ENCODE measurements at places on chromosomes 12 and 14.

DNA sequence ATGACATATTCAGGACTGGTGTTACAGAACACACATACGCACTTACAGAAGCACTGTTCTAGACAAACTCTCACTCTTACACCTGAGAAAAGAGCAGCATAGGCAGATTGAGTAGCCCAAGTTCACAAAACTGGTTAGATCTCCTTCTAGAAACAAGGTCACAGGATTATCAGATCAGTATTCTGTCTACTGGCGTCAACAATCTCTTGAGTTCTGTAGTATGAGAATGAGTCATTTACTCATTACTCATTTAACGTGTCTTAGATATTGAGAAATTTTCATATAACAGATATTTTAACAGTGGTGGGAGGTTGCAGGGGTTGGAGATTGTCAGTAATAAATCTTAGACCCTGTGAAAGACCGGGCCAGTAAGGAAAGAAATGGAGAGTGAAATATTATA is 2.8 kb upstream of the TSPAN8 start:
- H3K4me3 ChIP-seq, result no peak overlapping the region
- peaks cover 10% of the 10 kb centered on the region for H3K4me1 ChIP-seq
- no peaks in the 10 kb centered on the region for H3K36me3 ChIP-seq
- H3K27ac ChIP-seq, result no peak overlapping the region
- H3K27me3 ChIP-seq, result no peaks in the 10 kb centered on the region

GRCh38 chr14:99077844-99078236 is 194.2 kb downstream of the BCL11B start:
- no peak overlapping the region for H3K4me3 ChIP-seq
- no peak for DNase-seq
- H3K27ac ChIP-seq, result no peak overlapping the region
- no peaks in the 10 kb centered on the region for H3K36me3 ChIP-seq
- H3K27me3 ChIP-seq, result no peaks in the 10 kb centered on the region

DNA sequence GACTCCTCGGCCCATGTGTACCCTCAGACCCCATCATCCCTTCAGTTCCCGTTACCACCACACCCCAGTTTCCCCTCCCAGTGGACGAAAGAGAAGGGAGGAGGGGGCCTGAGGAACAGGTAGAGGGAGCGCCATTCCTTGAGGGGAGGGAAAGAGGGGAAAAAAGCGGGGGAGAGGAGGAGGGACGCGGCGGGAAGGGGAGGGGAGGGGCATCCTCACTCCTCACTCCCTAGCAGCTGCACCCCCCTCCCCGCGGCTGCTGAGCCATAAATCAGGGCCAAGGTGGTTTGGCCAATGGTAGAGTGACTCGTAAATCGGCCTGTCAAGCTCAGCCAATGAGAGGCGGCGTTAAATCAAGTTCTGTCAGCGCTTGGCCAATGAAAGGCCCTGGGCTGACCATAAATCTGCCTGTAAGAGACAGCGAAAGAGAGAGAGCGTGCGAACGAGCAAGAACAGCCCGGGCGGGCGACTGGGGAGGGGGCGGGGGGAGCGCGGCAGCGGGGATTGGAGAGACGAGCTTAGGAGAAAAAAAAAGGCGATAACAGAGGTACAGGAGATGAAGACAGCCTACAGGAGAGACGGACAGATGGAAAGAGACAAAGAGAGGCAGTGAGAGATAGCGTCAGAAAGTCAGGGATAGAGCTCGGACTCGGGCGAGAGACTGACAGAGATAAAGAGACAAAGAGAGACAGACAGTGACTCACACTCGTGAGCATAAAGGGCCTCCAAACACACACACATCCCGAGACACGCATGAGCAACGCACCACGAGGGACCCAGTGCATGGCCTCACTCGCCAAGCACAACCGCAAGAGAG is 5.1 kb downstream of the GPR84 start:
- no peaks in the 10 kb centered on the region for H3K36me3 ChIP-seq
- H3K27ac ChIP-seq, result peak overlapping the region; percentile 89
- H3K4me1 ChIP-seq, result peaks cover 14% of the 10 kb centered on the region

GRCh38 chr12:40137252-40137651 is 31.4 kb upstream of the SLC2A13 start:
- no peaks in the 10 kb centered on the region for H3K4me1 ChIP-seq
- DNase-seq, result no peak
- H3K4me3 ChIP-seq, result no peak overlapping the region
- no peak overlapping the region for H3K27ac ChIP-seq
- no peaks in the 10 kb centered on the region for H3K27me3 ChIP-seq
- H3K36me3 ChIP-seq, result no peaks in the 10 kb centered on the region

DNA sequence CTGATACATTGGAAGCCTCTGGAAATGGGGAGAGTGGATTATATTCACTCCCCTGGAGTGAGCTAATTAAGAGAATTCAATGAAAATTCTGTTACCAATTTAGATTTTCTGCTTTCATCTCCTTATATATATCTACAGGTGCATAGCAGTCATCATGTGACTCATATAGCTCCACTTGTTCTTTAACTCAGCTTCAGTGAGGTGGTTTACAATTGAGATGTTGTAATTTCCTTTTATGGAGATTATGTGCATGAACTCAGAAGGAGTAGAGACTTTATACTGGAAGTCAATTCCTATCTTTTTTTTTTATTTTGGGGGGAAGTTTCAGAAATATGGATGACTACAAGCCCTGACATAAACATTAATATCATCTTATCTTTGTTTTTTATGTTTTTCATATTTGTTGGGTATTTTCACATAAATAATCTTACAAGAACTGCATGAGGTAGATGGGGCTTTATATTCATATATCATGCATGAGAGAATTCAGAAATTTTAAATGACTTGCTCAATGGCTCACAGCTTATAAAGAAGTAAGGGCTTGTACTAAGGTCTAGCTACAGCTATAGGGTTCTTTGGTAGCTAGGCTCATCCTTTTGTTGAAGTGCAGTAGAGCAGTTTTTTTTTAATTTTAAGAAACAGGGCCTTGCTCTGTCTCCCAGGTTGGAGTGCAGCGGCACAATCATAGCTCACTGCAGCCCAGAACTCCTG is 92.3 kb upstream of the SCAF11 start:
- H3K36me3 ChIP-seq, result no peaks in the 10 kb centered on the region
- no peak for DNase-seq
- H3K4me3 ChIP-seq, result no peak overlapping the region
- H3K4me1 ChIP-seq, result no peaks in the 10 kb centered on the region

- H3K36me3 ChIP-seq, result no peaks in the 10 kb centered on the region
- H3K4me1 ChIP-seq, result no peaks in the 10 kb centered on the region
- H3K4me3 ChIP-seq, result no peak overlapping the region
- no peak for DNase-seq
- H3K27me3 ChIP-seq, result no peaks in the 10 kb centered on the region
These were observed 268.5 kb downstream of the ALG10B start for GRCh38 chr12:38585086-38585485.

GRCh38 chr12:12182703-12183365 is 84.0 kb downstream of the LRP6 start:
- H3K36me3 ChIP-seq, result no peaks in the 10 kb centered on the region
- no peak overlapping the region for H3K4me3 ChIP-seq
- H3K4me1 ChIP-seq, result peaks cover 10% of the 10 kb centered on the region
- peak overlapping the region; percentile 11 for H3K27ac ChIP-seq
- no peaks in the 10 kb centered on the region for H3K27me3 ChIP-seq

DNA sequence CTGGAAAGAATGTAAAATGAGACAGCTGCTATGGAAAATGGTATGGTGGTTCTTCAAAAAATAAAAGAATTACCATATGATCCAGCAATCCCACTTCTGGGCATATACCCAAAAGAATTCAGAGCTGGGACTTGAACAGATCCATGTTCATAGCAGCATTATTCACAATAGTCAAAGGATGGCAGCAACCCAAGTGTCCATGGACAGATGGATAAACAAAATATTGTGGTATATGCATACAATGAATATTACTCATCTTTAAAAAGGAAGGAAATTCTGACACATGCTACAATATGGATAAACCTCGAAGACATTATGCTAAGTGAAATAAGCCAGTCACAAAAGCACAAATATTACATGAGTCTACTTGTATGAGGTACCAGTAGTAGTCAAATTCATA is 9.1 kb downstream of the RAB2B start:
- H3K4me3 ChIP-seq, result no peak overlapping the region
- no peak overlapping the region for H3K27ac ChIP-seq
- H3K36me3 ChIP-seq, result peaks cover 76% of the 10 kb centered on the region
- no peak for DNase-seq
- no peaks in the 10 kb centered on the region for H3K27me3 ChIP-seq

- DNase-seq, result no peak
- H3K4me3 ChIP-seq, result no peak overlapping the region
- no peak overlapping the region for H3K27ac ChIP-seq
- peaks cover 17% of the 10 kb centered on the region for H3K27me3 ChIP-seq
These were observed 117.5 kb upstream of the PARP11 start for GRCh38 chr12:3990501-3991280.

DNA sequence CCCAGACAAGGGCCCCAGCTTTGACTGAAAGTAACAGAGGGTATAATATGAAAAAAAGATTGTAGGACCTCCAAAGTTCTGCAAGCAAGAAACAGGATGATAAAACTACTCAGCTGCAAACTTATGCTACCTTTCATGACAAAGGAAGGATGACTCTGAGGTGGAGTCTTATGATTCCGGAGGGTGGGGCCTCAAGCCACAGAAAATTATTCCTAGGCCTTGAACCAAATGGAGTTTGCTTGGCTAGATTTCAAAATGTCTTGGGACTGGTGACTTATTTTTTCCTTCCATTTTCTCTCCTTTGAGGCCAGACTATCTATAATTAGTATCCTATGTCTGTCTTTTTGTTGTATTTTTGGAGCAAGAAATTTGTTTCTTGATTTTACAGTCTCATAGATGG is 336.4 kb downstream of the LRIG3 start:
- no peak overlapping the region for H3K27ac ChIP-seq
- no peak for DNase-seq
- H3K27me3 ChIP-seq, result no peaks in the 10 kb centered on the region
- no peaks in the 10 kb centered on the region for H3K4me1 ChIP-seq

- no peaks in the 10 kb centered on the region for H3K36me3 ChIP-seq
- H3K27me3 ChIP-seq, result no peaks in the 10 kb centered on the region
- H3K4me3 ChIP-seq, result no peak overlapping the region
- H3K27ac ChIP-seq, result no peak overlapping the region
- no peak for DNase-seq
These were observed 390.1 kb downstream of the DPF3 start for GRCh38 chr14:72503696-72504368.

DNA sequence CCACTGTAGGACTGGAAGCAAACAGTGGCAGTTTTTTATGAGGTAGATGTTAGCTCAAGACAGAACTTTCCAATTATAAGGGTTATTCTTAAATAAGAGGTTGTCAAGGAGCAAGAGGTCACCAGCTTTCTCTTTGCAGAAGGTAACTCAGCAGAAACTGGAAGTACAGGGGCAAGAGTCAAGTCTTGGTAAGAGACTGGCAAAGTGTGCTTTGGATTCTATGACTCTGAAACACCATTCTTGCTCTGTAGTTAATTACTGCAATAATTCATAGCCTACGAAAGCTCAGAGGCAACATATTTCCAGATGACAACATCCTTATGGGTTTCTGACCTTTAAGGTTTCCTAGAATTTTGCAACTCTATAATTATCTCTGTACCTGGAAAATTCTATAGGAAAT is 51.3 kb downstream of the RMST start:
- H3K27me3 ChIP-seq, result no peaks in the 10 kb centered on the region
- DNase-seq, result no peak
- H3K4me3 ChIP-seq, result no peak overlapping the region
- H3K27ac ChIP-seq, result no peak overlapping the region
- H3K4me1 ChIP-seq, result no peaks in the 10 kb centered on the region

DNA sequence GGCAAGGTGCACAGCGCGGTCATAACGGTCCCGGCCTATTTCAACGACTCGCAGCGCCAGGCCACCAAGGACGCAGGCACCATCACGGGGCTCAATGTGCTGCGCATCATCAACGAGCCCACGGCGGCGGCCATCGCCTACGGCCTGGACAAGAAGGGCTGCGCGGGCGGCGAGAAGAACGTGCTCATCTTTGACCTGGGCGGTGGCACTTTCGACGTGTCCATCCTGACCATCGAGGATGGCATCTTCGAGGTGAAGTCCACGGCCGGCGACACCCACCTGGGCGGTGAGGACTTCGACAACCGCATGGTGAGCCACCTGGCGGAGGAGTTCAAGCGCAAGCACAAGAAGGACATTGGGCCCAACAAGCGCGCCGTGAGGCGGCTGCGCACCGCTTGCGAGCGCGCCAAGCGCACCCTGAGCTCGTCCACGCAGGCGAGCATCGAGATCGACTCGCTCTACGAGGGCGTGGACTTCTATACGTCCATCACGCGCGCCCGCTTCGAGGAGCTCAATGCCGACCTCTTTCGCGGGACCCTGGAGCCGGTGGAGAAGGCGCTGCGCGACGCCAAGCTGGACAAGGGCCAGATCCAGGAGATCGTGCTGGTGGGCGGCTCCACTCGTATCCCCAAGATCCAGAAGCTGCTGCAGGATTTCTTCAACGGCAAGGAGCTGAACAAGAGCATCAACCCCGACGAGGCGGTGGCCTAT is 875 bp downstream of the HSPA2 start:
- H3K4me1 ChIP-seq, result peaks cover 16% of the 10 kb centered on the region
- no peak for DNase-seq
- H3K36me3 ChIP-seq, result no peaks in the 10 kb centered on the region
- no peaks in the 10 kb centered on the region for H3K27me3 ChIP-seq

GRCh38 chr14:65054471-65055085 is 47.7 kb downstream of the MAX start:
- H3K36me3 ChIP-seq, result peaks cover 2% of the 10 kb centered on the region
- H3K27ac ChIP-seq, result no peak overlapping the region
- H3K27me3 ChIP-seq, result no peaks in the 10 kb centered on the region
- no peak overlapping the region for H3K4me3 ChIP-seq
- DNase-seq, result no peak

GRCh38 chr12:120979862-120980696 is 1.7 kb downstream of the HNF1A start:
- H3K27me3 ChIP-seq, result peaks cover 3% of the 10 kb centered on the region
- no peak overlapping the region for H3K4me3 ChIP-seq
- H3K36me3 ChIP-seq, result no peaks in the 10 kb centered on the region
- no peak overlapping the region for H3K27ac ChIP-seq

- no peaks in the 10 kb centered on the region for H3K4me1 ChIP-seq
- H3K27ac ChIP-seq, result no peak overlapping the region
- no peaks in the 10 kb centered on the region for H3K36me3 ChIP-seq
- H3K4me3 ChIP-seq, result no peak overlapping the region
- DNase-seq, result no peak
- no peaks in the 10 kb centered on the region for H3K27me3 ChIP-seq
These were observed 107.1 kb downstream of the NUBPL start for GRCh38 chr14:31668348-31668747.

DNA sequence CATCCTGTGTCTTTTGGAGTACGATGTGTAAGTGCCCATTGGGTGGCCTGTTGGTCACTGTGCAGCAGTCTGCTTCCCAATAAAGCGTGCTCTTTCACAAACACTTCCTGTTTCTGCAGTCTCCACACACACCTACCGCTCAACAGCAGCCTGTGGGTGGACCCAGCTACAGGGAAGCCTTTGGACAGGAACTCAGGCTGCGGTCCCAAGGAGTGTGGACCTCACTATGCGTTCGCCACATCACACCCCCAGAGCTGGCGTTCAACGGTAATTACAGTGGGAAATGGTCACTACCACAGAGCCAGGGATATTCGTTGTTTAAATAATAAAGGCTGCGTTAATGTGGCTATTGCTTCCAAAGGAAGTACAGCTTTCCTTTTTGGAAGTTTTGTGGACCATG is 16.2 kb downstream of the PSMC1 start:
- DNase-seq, result no peak
- peaks cover 91% of the 10 kb centered on the region for H3K36me3 ChIP-seq
- no peak overlapping the region for H3K27ac ChIP-seq
- H3K4me3 ChIP-seq, result no peak overlapping the region

- peaks cover 44% of the 10 kb centered on the region for H3K36me3 ChIP-seq
- H3K27ac ChIP-seq, result no peak overlapping the region
- DNase-seq, result no peak
- H3K4me3 ChIP-seq, result no peak overlapping the region
- no peaks in the 10 kb centered on the region for H3K27me3 ChIP-seq
These were observed 51.1 kb downstream of the MIS18BP1 start for GRCh38 chr14:45201905-45202304.

Measured in psoas muscle (tissue), 8 donors.